ENCODE measurements at places on chromosomes 3 and 15. TPM values are rescaled to one million over a fixed set of nuclear protein-coding genes. Genes with fewer than 3 reads are reported as not detected.

CCR3 gene
- total RNA-seq = not detected

CAMK2N2 gene
- total RNA-seq = 1.3 TPM

DCBLD2 gene
- total RNA-seq = 271 TPM

AGBL1 gene
- total RNA-seq = not detected

CSK gene
- total RNA-seq = 65.4 TPM

EIF4A2 gene
- total RNA-seq = 148 TPM

TM4SF4 gene
- total RNA-seq = 26.5 TPM

CD200R1L gene
- total RNA-seq = not detected

Measured in A549 treated with RU486 at 1 μM for 4 hours (cell line).